ENCODE measurements at places on chromosomes 6 and 20.

DNA sequence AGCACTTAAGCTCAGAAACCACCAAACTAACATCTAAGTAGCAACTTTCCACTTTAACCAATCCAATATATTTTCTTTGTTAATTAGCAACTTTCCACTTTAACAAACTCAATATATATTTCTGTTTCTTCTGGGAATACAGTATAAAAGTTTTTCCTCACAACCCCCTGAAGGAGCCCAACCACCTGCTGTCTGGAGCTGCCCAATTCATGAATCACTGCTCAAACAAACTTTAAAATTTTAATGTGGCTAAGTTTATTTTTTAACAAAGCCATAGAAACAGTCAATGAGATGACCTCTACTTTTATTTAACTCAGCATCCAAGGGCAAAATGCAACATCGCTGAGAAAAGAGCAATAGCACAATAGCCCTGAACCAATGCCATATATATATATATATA lies 500.1 kb downstream of the EPM2A start:
- no peak for DNase-seq

DNA sequence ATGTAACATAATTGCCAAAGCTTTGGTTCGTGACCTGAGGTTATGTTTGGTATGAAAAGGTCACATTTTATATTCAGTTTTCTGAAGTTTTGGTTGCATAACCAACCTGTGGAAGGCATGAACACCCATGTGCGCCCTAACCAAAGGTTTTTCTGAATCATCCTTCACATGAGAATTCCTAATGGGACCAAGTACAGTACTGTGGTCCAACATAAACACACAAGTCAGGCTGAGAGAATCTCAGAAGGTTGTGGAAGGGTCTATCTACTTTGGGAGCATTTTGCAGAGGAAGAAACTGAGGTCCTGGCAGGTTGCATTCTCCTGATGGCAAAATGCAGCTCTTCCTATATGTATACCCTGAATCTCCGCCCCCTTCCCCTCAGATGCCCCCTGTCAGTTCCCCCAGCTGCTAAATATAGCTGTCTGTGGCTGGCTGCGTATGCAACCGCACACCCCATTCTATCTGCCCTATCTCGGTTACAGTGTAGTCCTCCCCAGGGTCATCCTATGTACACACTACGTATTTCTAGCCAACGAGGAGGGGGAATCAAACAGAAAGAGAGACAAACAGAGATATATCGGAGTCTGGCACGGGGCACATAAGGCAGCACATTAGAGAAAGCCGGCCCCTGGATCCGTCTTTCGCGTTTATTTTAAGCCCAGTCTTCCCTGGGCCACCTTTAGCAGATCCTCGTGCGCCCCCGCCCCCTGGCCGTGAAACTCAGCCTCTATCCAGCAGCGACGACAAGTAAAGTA lies 547 bp upstream of the ESR1 start:
- DNase-seq, result no peak

DNA sequence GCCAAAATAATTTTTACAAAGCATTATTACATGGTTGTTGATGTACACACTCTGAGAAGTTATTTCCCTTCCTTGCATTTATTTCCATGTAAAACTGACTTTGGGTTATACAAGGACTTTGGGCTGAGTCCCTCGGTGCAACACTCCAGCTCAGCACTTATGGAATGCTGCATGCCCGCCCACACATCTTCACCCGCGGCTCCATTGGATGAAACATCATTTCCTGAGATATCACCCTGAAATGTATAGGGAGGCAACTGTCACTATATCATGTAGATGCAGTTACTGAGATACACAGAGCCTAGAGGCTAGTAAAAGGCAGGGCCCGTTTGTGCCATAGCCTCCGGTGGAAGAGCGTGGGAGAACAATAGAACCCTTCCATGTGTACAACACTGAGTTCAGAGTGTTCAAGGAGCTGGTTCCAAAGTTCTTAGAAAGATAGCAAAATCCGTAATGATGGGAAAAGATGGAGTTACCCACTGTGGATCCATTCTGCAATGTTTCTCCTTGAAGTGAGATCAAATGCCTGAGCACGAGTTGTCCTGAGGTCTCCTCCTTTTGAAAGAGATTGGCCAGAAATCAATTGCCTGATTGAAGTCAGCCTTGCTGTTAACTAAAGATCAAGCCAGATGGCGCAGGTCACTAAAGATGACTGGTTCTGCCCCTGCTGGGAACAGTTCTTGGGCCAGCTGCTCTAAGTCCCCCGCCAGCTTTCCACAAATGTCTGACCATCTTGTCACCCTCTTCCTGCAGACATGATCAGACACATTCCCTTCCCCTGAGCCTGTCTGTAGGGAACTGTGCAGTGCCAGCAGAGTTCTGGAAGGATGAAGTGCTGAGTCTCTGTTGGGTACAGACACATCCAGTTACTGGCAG lies 100.9 kb upstream of the IYD start:
- DNase-seq, result no peak

DNA sequence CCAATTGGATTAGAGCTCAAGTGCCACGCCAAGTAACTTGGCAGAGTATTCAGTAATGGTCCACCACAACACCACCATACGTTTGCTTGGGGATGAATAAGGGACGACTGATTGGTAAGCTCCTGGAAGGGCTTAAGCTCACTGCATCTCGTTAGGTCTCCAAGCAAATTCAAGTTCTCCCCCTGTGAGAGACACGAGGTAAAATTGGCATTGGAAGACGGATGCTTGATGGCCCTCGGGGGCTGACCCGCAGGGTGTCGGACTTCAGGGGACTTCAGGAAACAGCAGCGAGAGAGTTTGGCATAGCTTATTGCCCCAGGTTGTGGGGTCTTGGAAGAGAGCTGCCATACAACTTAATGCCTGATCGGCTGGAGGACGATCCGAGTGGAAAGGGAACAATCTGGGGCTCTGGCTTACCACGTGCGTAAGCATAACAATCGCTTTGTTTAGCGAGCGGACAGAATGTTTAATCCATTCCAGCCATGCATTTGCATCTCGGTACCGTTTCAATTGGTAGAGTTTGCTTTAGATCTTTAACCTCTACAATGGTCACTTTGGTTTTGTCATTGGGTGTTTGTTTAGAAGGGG lies 4.8 kb upstream of the ZNFX1 start:
- no peak for DNase-seq

- DNase-seq, result no peak
Measured at GRCh38 chr6:116406678-116407345, 36.1 kb downstream of the DSE start.

- DNase-seq, result no peak
Measured at GRCh38 chr6:143707697-143708096, 29.9 kb downstream of the PHACTR2 start.

GRCh38 chr6:170124836-170125235 lies 166.0 kb downstream of the DLL1 start:
- no peak for DNase-seq

GRCh38 chr20:62088258-62089127 lies 22.8 kb upstream of the TAF4 start:
- DNase-seq, result no peak

DNA sequence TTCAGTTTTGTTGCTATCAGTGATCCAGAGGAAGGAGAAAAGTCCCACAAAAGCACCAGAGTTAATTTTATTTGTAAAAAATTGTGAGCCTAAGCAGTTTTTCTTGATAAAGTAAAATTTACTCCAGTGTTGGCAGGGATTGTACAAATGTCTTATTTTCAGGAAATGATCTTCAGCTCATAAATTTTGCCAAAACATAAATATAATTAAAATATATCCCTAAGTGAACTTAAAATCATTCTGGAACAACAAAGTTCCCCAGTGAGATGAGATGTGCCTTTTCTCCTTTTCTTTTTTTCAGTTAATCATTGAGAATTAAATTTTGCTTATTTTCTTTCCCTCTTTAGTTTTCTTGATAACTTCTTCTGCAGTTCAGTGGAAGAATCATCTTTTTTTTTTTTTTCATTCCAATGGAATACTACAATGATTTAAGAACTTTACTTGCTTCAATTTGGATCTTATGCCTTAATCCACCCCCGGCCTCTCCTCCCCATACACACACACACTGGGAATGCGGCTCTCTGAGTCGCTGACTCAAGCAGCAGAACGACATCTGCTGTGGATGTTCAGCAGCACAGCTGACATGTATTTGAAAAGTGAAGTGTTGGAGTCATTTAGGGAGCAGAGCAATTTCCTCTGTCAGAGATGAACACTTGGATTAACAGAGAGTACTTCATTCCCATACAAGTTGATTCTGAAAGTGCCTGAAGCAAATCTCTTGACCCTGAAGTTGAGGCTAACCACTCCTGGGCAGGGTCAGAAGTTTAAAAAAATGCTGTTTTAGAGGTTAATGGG lies 27.7 kb upstream of the LAMA4 start:
- DNase-seq, result no peak

DNA sequence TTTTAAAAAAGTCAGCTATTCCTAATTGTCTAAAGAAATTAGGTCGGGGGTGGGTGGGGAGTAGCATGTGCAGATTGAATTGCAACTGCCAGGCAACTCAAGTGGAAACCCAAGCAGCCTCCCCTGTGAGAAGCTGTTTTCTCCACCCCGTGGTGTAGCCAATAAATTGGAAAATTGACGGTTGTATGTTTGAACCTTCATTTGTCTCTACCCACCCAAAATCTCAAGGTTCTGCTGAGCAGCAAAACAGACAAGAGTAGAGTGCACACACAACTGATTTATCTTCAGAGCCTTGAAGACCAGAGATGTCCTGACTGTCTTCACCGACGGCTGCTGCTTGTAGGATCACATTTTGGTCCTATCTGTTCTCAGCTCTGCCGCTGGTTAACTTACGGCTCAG lies 88.5 kb downstream of the DTD1 start:
- DNase-seq, result no peak

- no peak for DNase-seq
Measured at GRCh38 chr6:119672725-119673124, 323.2 kb upstream of the MAN1A1 start.

DNA sequence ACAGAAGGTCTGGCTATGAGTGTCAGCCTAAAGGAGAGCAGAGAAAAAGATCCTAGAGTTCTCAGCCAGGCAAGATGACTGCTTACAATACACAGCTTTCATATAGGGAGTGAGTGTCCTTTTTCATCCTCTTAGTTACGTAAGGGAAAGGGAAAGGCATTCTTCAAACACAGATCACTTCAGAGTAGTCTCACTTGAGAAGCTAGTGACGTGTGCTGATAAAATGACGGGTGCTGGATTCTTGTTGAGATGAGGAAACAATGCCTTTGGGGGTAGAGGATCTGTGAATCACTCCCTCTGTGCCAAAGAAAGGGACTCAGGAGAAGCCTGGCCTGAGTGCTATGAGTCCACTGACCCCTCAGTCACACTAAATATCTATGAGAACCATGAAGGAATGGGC lies 117.3 kb downstream of the QRSL1 start:
- no peak for DNase-seq

GRCh38 chr20:20078041-20078440 lies 25.7 kb downstream of the CFAP61 start:
- DNase-seq, result no peak

DNA sequence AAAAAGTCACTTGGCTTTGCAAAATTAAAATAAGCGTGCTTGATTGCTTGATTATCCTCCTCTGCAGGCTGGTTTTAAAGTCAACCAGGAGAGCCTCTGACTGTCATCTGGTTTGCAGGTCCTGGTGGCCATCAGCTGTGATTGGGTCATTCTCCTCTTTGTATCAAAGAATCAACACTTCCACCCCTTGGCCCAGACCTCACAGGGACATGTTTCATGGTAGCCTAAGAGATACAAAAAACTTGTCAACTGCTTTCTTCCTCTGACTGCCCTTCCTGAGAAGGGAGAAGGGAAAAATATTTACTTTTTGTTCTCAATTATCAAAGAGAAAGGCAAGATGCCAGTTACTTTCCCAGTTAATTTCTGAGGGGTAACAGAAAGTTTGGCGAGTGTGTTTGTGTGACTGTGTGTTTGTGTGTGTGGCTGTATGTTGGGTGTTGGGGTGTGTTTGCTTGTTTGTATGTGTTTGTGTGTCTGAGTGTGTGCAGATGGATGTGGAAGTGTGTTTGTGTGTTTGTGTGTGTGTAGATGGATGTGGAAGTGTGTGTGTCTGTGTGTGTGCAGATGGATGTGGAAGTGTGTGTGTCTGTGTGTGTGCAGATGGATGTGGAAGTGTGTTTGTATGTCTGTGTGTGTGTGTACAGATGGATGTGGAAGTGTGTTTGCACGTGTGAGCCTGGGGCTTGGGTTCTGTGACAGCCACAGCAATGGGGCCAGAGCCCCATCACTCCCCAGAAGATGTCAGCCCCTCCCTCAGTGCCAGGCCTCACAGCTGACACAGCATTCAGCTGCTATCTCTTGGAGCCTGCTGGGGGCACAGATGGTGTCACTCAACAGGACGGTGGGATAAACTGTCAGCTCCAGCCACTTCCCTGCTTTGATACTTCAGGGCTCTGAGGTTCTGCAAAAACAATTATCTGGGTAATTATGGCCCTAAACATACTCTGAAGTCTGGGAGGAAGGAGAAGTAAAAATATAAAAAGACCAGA lies 98.6 kb upstream of the RNF24 start:
- no peak for DNase-seq

DNA sequence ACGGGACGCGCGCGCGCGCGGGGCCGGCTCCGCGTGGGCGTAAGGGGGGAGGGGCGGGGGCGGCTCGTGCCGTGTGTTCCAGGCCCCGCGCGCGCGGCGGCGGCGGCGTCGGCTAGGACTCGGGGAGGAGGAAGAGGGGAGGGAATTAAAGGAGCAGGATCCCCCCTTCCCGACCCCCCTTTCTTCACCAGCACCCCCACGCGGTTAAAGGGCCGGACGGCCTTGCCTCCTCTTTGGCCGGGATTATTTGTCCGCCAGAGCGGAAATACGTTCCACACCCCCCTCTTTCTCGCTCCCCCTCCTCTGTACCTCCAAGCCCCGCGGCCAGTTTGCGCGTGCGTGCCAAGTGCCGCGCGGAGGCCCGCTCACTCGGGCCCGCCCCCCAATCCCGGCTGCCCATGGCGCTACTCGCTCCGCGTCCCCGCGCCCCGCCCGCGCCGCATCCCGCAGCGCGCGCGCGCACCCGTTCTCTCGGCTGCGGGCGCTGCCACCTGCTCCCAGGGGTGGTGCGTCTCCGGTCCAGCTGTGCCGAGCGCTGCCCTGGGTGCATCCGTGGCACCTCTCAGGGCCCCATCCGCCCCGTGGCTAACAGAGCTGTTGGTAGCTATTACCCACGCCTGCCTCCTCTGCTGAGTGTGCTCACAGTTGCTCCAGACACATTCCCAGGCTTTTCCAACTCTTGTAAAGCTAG lies at the start of gene ZBTB12:
ZBTB12 (minus strand) TSS at position 134 of the 691 bp plus-strand sequence. CDS start 781 bp downstream, outside the sequence.
- DNase-seq, result peak; percentile 63

DNA sequence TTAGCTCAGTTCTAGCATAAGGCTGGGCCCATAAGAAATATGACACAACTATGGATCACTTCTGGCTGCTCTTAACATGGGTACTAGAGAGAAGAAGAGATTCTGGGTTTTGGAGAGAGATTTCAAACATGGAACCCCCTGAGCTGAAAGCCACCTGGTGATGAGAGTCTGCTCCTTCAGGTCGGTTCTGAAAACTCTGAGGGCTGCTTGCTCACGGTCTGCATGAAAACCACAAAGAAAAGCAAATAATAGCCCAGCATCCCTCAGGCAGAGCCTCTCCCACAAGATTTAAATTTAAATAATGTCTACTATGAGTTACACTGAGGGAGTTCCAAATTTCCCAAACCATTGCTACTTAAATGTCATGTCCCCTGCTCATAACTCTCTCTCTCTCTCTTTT lies 301.5 kb downstream of the BMP7 start:
- no peak for DNase-seq

- DNase-seq, result no peak
Measured at GRCh38 chr6:169145991-169146501, 107.6 kb downstream of the THBS2 start.

- DNase-seq, result no peak
Measured at GRCh38 chr20:12763406-12763805, 245.4 kb upstream of the SPTLC3 start.

- no peak for DNase-seq
Measured at GRCh38 chr6:47811443-47811842, 29.6 kb downstream of the OPN5 start.

All from activated CD8-positive, alpha-beta memory T cell treated with anti-CD3 and anti-CD28 coated beads for 48 hours (primary cell).